Activated T-helper 1 cell treated with anti-CD3 and anti-CD28 coated beads, Interleukin-12 subunit alpha, Interleukin-12 subunit beta, Interleukin-2, Interleukin-4 antibody, amounts not matched to agents 30 ng/mL and 10 ng/mL and 1 ng/mL, durations not matched to agents 14 hours and 24 hours and 36 hours (primary cell): ENCODE measurements at places on chromosomes 7 and 10. TPM values are rescaled to one million over a fixed set of nuclear protein-coding genes. Genes with fewer than 3 reads are reported as not detected.

Gene PAPOLB
- total RNA-seq: not detected in 2 replicates

Gene SLC39A12
- total RNA-seq: not detected in 2 replicates

Gene PVRIG
- 30.5 and 31.2 TPM in 2 replicates for total RNA-seq

Gene ARL5B
- total RNA-seq: 14.4 and 15.2 TPM in 2 replicates

GRCh38 chr7:42914421-42915045, 2.7 kb upstream of the C7orf25 start:
- H3K27ac ChIP-seq: peak overlapping the region; percentile 50
- peak overlapping the region; percentile 36 for H3K4me3 ChIP-seq
- peaks cover 63% of the 10 kb centered on the region for H3K4me1 ChIP-seq
- H3K36me3 ChIP-seq: peaks cover 42% of the 10 kb centered on the region

GRCh38 chr7:144508702-144509101, 105.2 kb upstream of the NOBOX start:
- H3K27me3 ChIP-seq: no peaks in the 10 kb centered on the region
- H3K4me3 ChIP-seq: no peak overlapping the region

GRCh38 chr7:91457208-91457607, 193.0 kb downstream of the FZD1 start:
- no peak overlapping the region for H3K27ac ChIP-seq
- no peaks in the 10 kb centered on the region for H3K4me1 ChIP-seq
- no peak for DNase-seq
- no peak overlapping the region for H3K4me3 ChIP-seq

DNA sequence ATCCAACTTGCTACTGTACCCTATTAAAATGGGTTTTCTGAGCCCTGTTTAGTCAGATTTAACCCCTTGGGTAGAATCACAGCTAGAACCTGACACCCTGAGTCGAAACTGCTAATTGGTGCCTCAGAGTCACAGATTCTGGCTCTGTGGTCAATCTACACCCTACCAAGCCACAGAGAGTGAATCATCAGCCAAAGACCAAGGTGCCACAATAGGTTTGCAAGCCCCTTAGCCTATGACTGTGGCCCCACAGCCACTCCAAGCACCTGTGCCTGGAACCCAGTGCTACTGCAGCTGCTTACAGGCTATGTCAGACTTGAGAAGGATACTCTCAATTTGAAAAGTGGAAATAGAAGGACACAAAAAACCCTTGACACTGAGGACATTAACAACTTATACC, 202.8 kb upstream of the KCND2 start:
- H3K36me3 ChIP-seq: no peaks in the 10 kb centered on the region
- no peak for DNase-seq
- H3K4me3 ChIP-seq: no peak overlapping the region
- no peak overlapping the region for H3K27ac ChIP-seq

DNA sequence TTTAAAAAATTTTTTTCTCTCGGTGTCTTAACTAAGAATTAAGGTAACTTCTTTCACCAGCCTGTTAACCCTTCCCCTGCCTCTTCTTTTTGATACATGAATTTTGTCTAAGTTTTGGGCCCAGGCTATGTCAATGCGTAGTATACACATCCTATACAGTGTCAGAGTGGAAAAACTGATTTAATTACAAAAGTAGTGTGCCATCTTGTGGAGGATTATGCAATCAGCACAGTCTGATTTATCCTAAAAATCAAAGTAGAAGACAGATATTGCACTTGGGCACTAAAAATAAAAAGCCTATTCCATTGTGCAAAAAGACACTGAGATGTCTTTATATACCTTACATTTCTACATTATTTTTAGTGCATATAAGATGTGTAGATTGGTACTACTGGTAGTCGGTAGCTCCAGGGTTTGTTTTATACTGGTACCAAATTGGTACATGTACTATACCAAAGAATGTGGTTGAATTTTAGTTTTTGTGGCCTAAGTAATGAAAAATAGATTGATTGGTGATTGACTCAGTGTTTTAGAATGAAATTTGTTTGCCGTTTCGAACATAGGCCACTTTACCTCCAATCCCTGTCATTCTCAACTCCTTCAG, 96.6 kb downstream of the MKLN1 start:
- peaks cover 13% of the 10 kb centered on the region for H3K36me3 ChIP-seq
- no peak overlapping the region for H3K4me3 ChIP-seq
- H3K4me1 ChIP-seq: peaks cover 9% of the 10 kb centered on the region
- H3K27ac ChIP-seq: no peak overlapping the region
- no peak for DNase-seq

DNA sequence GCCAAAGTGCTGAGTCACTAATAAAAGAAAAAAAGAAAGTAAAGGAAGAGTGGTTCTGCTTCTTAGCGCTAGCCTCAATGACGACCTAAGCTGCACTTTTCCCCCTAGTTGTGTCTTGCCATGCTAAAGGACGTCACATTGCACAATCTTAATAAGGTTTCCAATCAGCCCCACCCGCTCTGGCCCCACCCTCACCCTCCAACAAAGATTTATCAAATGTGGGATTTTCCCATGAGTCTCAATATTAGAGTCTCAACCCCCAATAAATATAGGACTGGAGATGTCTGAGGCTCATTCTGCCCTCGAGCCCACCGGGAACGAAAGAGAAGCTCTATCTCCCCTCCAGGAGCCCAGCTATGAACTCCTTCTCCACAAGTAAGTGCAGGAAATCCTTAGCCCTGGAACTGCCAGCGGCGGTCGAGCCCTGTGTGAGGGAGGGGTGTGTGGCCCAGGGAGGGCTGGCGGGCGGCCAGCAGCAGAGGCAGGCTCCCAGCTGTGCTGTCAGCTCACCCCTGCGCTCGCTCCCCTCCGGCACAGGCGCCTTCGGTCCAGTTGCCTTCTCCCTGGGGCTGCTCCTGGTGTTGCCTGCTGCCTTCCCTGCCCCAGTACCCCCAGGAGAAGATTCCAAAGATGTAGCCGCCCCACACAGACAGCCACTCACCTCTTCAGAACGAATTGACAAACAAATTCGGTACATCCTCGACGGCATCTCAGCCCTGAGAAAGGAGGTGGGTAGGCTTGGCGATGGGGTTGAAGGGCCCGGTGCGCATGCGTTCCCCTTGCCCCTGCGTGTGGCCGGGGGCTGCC, at the start of gene IL6:
Gene IL6, plus strand, starts transcription at position 294 of the 807 bp plus-strand sequence. Its CDS starts 63 bp downstream, at position 357.
- no peak within 1 kb of the TSS for H3K27ac ChIP-seq
- H3K4me3 ChIP-seq: peak within 1 kb of the TSS; percentile 53
- peaks cover 48% of the 10 kb centered on the region for H3K4me1 ChIP-seq
- no peaks in the 10 kb centered on the region for H3K36me3 ChIP-seq
- DNase-seq: no peak
- H3K27me3 ChIP-seq: peaks cover 29% of the 10 kb centered on the region

DNA sequence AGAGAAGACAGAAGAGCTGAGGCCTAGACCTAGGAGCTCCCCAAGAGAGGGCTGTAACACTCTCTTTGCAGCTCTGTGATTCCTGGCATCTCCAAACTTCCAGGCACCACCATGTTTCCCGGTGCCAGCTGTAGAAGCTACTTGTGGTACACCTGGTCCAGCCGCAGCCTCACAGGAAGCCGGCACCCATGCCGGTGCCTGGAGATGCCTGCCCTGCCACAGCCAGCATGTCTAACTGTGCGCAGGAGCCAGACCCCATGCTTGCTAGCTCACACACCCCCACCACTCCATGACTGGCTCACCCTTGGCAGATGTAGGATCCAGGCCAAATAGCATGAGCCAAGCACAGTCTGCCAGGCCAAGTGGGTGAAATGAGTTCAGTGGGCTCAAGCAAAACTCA, 211.7 kb upstream of the GNAI1 start:
- H3K27me3 ChIP-seq: no peaks in the 10 kb centered on the region
- H3K4me1 ChIP-seq: no peaks in the 10 kb centered on the region
- no peak for DNase-seq
- H3K36me3 ChIP-seq: no peaks in the 10 kb centered on the region
- H3K4me3 ChIP-seq: no peak overlapping the region

DNA sequence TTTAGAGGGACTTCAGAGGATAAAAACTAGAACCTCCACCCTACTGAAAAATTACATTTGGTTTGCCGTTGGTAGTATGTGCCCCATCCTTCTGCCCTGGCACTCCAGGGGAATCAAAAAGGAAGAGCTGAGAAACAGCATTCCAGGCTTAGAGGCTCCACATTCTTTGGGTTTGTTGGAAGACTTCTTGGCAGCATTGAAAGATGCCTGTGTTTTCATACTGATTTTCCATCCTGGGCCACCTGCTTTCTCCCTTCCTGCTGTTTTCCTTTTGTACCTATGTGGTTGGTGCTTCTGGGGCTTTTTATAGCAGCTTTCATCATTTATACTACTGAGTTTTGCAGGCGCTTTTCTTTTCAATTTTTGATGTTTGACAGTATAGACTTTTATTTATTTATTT, 61.7 kb downstream of the AUTS2 start:
- H3K4me3 ChIP-seq: no peak overlapping the region
- H3K4me1 ChIP-seq: no peaks in the 10 kb centered on the region
- H3K27ac ChIP-seq: no peak overlapping the region
